ENCODE measurements at places on chromosomes 3 and 15.

GRCh38 chr3:153567556-153567955, 405.5 kb downstream of the RAP2B start:
- DNase-seq: no peak

- no peak for DNase-seq
Observed at GRCh38 chr15:96052154-96052553, 278.3 kb upstream of the NR2F2 start.

DNA sequence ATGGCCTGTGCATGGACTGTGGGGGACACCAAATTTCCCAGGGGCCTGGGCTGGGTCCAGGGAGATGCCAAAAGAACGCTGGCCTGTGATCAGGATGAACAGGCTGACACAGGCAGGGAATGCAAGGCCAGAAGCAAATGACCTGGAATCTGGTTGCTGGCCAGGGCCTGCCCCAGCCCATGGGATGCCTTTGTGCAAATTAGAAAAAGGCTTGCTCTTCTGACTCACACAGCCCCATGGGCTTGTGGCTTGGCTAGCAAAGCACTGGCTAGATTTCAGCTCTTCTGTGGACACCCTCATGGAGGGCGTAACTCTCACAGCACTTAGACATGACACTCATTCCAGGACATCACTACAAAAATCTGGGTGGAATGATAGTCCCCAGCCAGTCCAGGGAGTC, 356.0 kb downstream of the SHQ1 start:
- no peak for DNase-seq

- DNase-seq: no peak
Observed at GRCh38 chr15:58923696-58924300, 9.7 kb downstream of the SLTM start.

Measured in hematopoietic multipotent progenitor cell treated with erythropoietin and hydrocortisone succinate and interleukin-3 and kit ligand, for 6 days (in vitro differentiated cells).